Kidney (tissue), 22 donors: ENCODE measurements at places on chromosomes 11 and 22.

DNA sequence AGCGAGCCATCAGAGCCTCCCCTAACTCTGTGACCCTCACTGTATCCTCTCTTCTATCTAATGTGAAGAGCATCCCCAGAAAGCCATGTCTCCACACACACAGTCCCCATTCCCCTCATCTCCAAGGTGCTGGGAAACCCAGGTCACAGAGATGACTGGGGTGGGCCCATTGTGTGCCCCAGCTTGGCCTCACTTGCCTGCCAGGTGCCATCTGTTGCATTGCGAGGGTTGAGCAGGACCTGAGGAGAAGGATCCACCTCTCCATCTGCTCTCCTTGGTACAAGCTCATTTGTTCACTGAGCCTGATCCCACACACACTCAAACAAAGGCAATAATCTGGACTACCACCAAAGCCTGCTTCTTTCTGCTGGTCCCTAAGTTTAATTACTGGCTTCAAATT lies 118.8 kb downstream of the SPATA19 start:
- DNase-seq, result no peak

GRCh38 chr22:50604256-50605001 lies 3.8 kb downstream of the MAPK8IP2 start:
- DNase-seq, result no peak

DNA sequence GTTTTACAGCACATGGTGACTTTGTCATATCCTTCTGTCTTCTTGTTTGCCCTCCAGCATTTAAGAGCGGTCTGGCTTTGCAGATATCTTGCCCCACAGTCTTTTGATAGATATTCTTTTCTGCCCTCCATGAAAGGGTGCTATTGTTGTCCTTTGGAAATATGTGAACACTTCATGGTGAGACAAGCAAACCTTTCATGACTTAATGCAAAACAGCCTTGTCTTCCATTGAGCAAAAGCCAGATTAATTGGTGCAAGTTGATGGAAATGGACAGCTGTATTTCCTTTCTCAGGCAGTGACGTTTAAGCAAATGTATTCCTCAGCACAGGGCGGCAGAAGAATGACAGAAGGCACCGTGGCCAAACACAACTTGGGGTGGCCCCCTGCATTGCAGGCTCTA lies 4.4 kb downstream of the DCPS start:
- DNase-seq, result no peak

- no peak for DNase-seq
Measured at GRCh38 chr11:126863294-126863997, 137.1 kb downstream of the KIRREL3 start.

GRCh38 chr22:22802339-22802970 lies 85.2 kb upstream of the IGLL5 start:
- DNase-seq, result no peak

DNA sequence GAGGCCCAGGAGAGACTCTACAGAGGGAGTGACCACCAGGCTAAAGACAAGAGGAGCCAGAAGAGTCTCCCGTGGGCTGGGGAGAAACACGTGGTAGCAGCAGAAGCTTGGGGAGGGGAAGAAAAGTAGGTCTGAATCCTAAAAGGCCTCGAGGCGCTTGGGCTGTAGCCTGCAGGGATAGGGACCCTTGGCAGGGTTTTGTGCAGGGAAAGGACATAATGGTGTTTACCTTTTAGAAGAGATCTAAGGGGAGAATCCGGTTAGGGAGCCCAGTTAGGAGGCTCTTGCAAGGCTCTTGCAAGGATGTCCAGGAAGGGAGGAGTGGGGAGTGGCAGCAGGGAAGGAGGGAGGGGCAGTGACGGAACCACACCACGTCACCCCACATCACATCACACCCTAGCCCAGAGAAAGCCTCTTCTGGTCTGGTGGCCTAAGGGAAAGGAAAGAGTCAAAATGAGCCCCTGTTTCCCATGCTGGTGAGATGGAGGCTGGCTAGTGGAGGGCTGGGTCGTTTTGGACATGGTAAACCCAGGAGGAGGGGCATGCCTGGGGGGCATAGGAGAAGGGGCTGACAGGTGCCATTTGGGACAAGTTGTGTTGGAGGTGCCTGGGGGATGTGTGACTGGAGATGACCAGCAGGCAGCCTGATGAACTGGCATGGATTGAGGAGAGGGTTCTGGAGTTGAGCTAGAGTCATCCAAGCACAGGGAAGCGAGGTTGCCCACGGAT lies 6.2 kb upstream of the FAM83F start:
- DNase-seq, result no peak

DNA sequence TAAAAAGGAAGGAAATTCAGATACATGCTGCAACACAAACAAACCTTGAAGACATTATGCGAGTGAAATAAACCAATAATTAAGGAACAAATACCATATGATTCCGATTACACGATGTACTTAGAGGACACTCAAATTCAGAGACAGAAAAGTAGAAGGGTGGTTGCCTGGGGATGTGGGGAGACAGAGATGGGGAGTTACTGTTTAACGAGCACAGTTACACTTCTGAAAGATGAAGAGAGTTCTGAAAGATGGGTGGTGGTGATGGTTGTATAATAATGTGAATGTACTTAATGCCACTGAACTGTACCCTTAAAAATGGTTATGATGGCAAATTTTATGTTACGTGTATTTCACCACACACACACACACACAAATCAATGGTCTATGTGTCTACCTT lies 14.7 kb downstream of the ZBTB44 start:
- no peak for DNase-seq

DNA sequence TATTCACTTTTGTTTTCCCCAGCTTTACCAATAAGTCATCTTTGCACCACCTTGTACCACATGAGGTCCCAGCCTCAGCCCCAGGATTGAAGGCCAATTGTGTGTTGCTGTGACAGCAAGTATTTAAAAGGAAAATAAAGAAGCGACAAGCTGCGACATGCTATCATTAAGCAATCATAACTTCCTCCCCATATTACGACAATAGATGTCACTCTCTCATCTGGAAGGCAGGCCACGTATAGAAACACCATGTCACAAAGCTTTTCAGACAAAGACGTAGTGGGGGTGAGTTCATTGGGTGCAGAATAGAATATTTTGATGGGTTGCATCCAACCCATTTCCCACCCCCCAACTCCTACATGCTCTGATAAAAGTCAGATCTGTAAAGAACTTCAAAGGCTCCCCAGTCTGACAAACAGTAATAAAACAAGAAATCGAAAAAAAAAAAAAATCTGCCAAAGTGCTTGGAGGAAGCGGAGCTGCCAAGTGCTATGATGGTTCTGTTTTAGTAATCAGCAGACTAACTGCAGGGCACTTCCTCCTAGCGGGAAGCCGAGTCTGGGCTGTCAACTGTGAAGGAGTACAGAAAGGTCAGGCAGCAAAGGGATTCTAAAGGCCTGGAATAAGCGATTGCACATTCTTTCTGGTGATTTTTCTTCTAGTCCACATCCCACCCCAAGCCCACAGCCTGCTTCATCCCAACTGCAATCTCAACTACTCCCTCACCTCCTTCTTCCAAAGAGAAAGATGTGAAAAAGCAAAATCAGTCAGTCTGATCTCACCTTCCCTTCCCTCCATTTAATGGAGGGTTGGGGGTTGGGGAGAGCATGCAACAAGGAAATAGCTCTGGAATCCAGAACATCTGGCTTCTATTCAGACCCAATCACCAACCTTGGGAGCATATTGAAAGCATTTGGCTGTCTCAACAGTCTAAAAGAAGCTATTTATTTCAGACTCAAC lies 131.4 kb upstream of the UBASH3B start:
- DNase-seq, result no peak

GRCh38 chr11:20337526-20338154 lies 25.9 kb upstream of the HTATIP2 start:
- peak; percentile 72 for DNase-seq

DNA sequence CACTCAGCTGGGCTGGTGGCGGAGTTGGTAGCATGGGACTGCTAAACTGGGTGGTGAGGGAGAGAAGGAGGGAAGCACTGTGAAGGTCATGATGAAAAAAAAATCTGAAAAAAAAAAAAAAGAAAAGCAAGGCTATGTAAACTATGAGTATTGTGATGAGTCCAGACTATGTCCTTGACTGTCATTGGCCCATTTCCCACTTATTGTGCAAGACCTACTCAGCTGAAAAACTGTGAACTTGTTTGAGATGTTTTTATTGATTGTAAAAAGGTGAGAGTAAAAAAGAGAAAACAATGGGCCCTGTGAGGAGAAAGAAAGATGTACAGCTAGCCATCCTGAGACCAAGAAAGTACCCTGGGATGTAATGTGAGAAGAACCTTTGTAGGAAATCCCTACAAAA lies 798.4 kb upstream of the TENM4 start:
- DNase-seq, result no peak

GRCh38 chr11:38538866-38539680 lies 1941.0 kb upstream of the RAG2 start:
- no peak for DNase-seq

GRCh38 chr11:132718711-132719671 lies 813.3 kb downstream of the OPCML start:
- no peak for DNase-seq

DNA sequence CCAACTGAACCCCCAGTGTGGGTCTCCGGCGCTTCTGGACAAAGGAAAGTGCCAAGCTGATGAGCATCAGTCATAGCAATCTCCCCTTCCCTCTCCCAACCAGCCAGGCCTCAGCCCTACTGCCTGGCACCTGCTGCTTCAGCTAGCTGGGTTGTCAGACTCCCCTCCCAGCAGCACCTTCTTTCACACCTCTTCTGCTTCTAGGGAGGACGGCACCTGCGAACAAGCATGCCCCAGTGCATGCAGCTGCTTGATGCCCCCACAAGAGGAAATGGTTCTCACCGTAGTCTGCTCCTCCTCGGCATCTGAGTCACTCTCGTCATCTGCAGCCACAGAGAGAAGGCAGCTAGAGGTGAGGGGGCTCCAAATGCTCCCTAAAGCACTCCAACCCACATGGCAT lies 25.4 kb downstream of the THOC5 start:
- no peak for DNase-seq

GRCh38 chr11:115580927-115581680 lies 76.9 kb upstream of the CADM1 start:
- peak; percentile 73 for DNase-seq

- DNase-seq, result no peak
Measured at GRCh38 chr22:47813661-47814060, 1051.2 kb downstream of the TBC1D22A start.

- no peak for DNase-seq
Measured at GRCh38 chr11:70825893-70826540, 426.4 kb downstream of the SHANK2 start.

DNA sequence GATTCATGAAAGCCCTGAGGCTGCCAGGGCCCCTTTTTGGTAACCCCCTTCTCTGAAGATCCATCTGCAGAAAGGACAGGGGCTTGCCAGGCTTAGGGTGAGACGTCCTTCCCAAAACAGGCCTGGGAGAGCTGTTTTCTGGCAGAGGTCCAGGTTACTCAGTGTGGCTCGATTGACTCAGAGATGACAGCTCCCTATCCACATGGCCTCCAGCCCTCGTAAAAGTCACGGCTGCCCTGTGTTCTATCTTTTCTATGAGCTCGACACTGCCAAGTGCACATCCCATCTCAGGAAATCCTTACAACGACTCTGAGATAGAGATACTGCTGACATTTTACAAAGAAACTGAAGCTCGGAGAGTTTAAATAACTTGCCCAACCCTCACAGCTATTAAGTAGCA lies 20.4 kb downstream of the ADAMTS8 start:
- no peak for DNase-seq
